CD4-positive, alpha-beta T cell treated with Interleukin-4 for 4 hours (primary cell): ENCODE measurements at places on chromosomes 13 and 19.
A peak's percentile ranks its signal among the peaks of the same experiment; 100 is the strongest.

DNA sequence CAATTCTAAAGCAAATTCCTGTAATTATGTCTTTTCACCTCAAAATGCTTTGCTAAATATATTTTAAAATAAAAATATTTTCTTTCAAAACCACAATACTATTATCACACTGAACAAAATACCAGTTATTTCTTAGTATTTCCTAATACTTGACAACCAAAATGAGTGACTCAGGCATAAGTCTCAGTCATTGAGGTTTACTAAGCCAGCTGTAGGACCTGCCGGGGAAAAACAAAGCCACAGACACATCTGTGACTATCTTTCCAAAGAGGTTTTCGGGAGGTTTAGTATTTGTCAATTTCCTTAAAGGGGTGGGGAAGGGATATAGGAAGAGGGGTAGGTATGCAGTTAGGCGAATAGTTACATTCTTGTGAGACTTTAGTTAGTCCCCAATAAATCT lies 3.2 kb upstream of the ZNF235 start:
- DNase-seq: no peak

DNA sequence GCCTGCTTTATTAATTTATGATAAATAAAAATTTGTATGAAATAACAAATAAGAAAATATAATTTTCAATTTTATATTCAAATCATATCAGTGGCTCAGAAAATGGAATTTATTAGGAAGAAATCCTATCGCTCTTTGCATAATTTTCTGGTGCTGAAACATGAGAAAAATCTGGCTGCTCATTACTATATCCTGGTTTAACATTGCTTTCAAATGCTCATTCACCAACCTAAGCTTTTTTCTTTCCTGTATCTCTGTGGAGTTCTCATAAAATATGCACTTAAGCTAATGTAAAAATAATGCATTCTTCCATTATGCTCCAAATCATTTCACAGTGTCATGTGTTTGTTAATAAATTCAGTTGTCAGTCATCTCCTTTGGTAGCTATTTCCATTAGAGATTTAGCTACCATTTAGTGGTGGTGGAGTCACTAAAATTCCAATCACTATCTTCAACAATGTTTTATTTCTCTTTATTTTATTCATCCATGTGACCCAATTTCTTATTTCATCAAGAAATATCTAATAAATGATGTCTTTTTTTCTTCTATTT lies 498.0 kb downstream of the DCT start:
- DNase-seq: no peak

- no peak for DNase-seq
Measured at GRCh38 chr13:44833139-44833538, 156.1 kb downstream of the NUFIP1 start.

- DNase-seq: peak; percentile 71
Measured at GRCh38 chr19:3360421-3361383, 5.7 kb upstream of the NFIC start.

DNA sequence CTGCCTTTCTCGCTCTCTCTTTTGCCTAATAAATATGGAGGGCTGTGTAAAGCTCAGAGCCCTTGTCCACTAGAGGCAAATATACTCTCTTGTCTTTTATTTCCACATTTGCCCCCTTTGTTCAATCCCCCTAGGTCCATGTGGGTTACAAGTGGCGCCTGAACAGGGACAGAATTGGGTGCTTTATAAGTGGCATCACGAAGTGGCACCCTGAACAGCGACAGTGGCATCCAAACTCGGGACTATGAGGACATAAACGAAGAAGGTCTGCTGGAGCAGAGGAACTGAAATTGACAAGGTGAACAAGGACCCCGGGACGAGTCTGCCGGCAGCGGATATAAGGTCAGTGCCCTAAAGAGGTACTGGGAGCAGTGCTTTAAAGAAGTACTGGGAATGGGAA lies 4.3 kb upstream of the ZNF610 start:
- DNase-seq: no peak

DNA sequence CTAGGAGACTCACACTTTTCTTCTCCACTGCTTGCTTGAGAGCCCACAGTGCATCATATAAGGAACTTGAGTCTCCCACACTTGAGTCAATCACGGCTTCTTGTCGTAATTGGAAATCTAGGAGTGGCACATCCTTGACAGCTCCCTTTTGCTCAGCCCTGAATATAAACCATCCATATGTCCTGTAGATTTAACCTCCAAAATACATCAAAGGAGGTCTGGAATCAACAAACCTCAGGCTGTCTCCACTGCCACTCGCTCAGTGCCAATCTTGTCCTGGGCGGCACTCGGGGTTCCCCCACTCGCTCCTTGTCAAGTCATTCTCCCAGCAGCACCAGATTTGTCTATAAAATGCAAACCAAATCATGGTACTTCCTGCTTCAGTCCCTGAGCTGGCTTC lies 84.4 kb upstream of the UQCRFS1 start:
- no peak for DNase-seq

DNA sequence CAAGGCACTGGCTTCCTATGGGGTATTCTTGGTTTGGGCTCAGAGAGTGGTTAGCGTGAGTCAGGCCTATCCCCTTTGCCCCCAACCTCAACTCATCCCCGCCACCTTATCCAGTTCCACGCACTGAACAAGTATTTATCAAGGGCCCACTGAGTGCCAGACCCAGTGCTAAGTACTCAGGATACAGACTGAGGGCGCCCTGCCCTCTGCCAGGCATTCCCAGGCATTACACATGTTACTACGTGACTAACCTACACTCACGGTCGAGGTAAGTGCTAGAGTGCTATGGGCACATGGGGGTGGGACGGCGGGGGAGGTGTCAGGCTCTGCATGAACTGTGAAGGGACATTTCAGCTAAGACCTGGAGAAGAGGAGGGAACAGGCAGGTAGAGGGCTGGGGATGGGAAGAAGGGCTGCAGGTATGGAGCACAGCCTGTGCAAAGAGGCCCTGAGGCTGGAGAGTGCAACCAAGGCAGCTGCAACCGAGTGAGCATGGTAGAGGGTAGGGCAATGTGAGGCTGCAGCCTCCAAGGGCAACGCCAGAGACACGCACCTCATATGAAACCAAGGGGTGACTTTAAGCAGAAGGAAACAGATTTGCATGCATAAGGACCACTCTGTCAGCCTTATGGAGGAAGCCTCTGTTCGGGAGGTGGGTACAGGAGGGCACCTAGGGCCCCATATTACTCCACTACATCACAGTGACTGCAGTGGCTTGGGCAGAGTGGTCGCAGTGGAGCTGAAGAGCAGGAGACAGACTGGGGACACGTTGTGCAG lies 22.5 kb downstream of the DHRS12 start:
- no peak for DNase-seq

GRCh38 chr13:74306496-74306895 lies 172.3 kb upstream of the KLF12 start:
- DNase-seq: peak; percentile 22

GRCh38 chr13:98158172-98158899 lies 15.4 kb downstream of the FARP1 start:
- DNase-seq: no peak

GRCh38 chr19:3710265-3710812 lies 2.2 kb downstream of the TJP3 start:
- DNase-seq: no peak

- no peak for DNase-seq
Measured at GRCh38 chr19:4301590-4302242, 473 bp downstream of the TMIGD2 start.

DNA sequence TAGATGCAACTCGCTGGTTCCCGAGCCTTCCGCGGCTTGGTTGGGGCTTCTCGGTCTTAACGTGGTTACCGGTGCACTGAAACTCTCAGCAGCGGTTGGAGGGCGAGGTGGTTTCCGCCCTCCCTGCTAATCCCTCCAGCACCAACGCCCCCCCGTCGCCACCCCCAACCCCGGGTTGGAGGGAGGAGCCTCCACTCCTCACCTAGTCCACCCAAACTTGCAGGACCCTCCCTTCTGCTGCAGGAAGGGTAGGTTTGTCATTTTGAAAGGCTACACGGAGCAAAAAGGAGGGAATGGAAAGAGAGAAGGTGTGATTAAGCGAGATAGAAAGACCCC lies 465.0 kb downstream of the ITGBL1 start:
- DNase-seq: no peak

DNA sequence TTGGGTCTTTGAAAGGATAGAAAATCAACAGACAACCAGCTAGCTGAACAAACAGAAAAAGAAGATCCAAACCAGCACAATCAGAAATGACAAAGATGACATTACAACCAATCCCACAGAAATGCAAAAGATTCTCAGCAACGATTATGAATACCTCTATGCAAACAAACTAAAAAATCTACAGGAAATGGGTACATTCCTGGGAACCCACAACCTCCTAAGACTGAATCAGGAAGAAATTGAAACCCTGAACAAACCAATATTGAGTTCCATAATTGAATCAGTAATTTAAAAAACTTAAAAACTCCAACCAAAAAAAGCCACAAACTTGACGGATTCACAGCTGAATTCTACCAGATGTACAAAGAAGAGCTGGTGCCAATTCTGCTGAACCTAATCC lies 20.9 kb upstream of the C1QTNF9B start:
- DNase-seq: no peak

GRCh38 chr13:23865906-23866305 lies 23.3 kb downstream of the MIPEP start:
- DNase-seq: no peak

DNA sequence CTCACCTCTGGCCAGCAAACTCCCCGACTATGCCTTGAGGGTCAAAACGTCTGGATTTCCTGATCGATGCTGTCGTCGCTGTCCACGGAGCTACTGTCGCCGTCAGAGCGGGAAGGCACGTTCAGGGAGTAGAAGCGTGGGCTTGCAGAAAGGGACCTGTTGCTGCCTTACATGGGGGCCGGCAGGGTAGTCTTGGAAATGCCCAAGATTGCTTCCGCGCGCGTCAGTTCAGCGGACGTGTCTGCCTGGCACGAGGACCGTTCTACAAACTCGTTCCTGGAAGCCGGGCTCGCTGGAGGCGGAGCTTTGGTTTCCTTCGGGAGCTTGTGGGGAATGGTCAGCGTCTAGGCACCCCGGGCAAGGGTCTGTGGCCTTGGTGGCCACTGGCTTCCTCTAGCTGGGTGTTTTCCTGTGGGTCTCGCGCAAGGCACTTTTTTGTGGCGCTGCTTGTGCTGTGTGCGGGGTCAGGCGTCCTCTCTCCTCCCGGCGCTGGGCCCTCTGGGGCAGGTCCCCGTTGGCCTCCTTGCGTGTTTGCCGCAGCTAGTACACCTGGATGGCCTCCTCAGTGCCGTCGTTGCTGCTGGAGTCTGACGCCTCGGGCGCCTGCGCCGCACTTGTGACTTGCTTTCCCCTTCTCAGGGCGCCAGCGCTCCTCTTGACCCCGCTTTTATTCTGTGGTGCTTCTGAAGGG lies 15.4 kb downstream of the RB1 start:
- no peak for DNase-seq

DNA sequence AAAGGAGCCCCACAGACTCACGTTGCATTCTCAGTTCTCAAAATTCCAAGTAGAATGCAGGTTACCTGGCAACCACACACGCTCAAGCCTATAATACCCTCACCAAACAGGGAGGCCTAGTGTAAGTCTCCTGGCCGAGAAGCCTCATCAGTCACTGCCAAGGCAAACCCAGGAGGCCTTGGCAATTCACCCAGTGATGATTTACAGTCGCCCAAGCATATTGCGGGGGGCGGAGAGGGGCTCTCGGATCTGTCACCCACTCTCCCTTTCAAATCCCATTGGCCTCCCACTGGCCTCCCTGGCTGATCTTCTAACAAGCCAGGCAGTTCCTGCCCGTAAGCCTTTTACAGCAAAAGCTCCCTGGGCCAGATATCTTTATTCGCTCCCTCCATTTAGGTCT lies 1.1 kb downstream of the AKAP8L start:
- DNase-seq: no peak

GRCh38 chr19:33437821-33438671 lies 64.5 kb downstream of the CEBPG start:
- DNase-seq: no peak

DNA sequence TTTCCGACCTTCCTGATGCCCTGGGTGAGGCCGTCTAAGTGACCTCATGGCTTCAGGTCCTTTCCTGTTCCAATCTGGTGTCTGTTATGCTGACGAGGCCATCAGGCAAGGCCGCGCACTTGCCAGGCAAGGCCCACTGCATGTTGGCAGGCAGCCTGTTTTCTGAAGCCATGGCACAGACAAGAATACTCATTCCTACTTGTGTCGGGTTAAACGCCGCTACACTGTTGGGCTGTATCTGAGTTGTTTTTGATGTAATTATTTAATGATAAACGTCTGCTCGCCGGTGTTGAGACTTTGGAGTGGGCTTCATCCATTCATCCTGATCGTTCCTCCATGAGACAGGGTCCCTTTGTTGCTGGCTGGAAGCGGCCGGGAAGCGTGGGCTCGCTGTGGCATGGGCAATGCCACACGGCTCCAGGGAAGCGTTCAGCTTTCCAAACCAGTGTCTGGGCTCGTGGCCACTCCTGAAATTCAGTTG lies 92.1 kb downstream of the ATP11A start:
- DNase-seq: no peak

GRCh38 chr13:97254816-97255215 lies 32.7 kb downstream of the MBNL2 start:
- DNase-seq: no peak

DNA sequence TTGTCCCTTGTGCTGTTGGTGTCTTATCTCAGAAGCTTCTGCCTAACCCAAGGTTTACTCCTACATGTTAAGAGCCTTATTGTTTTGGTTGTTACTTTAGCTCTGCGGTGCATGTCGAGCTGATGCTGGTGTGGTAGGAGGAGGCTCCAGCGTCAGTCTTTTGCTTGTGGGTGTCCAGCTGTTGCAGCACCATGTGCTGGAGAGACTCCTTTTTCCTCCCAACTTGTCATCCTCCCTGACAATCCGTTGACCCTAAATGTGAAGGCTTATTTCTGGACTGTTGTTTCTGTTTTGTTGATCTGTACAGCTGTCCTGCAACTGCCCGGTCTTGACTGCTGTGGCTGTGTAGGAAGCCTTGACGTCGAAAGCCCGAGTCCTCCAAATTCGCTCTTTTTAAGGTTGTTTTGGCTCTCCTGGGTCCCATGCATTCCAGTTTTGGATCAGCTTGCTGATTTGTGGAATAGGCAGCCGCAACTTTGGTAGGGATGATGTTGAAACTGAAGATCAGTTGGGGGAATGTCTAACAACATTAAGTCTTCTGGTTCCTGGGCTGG lies 15.3 kb downstream of the NAXD start:
- DNase-seq: no peak
